ENCODE measurements at places on chromosomes 5 and 9.
A peak's percentile ranks its signal among the peaks of the same experiment; 100 is the strongest.

DNA sequence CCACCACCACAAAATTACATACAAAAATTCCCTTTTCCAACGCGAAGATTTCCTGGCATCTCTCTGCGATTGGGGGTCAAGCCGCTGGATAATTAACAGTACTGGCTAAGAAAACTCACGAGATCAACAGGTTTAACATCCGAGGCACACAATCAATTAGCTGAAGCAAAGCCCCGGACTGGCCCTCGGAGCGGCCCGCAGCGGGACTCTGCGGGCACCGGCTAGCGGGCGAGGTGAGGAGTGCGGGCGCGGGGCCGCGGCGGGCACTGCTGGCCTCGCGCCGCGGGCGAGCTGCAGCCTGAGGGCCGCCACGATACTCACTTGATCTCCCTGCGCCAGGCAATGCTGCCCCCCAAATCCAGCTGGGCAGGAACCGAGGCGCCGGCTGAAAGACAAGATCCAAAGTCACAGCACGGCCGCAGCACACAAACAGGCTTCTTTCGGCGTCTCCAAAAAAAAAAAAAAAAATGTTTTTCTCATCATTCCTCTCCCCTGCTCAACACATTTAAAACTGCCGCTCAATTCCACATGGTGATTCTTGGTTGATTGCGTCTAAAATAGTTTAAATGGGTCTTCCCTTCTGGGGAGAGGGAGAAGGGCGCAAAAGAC is 210.2 kb downstream of the MEF2C start:
- DNase-seq: no peak

- no peak for DNase-seq
These were observed 29.9 kb downstream of the SEMA6A start for GRCh38 chr5:116544531-116545241.

DNA sequence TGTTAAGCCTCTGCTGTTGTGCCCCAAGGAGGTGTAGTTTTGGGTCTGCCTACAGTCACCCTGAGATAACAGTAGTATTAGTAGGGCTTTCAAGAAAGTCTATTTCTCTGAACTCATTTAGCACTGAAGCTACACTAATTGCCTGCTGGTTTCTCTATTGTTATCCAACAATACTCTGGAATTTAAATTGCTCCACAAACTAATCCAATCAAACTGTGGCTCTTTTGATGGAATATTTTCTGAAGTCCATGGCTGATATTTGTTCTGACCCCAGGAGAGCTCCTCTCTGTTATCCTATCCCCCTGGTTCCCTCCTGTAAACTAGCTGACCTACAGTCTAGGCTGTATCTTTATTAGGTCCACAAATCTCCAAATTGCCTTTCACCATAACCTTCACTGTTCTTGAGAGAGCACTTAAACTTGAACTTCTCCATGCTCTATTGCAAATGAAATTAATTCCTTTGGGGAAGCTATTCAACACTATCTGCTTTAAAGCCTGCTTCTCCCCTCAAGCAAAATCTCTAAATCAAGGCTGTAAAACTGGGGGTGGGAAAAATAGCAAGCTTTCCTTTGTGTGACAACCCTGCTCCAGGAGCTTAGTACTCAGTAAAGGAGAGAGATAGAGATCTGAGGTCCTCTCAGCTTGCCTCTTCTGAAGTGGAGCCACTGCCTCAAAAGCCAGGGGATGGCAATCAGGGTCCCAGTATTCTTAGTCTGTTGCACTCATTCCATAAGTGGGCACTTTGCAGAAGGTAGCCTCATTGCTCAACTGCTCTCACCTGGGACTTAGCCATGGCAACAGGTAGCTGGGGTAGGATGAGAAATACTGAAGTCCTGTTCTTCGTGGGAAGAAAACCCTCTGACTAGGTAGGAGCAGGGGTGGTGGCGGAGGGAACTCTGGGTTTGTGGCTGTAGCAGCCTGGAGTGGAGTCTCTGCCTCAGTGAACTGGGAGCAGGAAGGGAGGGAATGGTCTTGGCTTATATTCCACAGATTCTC is 110.9 kb downstream of the MACIR start:
- DNase-seq: no peak

DNA sequence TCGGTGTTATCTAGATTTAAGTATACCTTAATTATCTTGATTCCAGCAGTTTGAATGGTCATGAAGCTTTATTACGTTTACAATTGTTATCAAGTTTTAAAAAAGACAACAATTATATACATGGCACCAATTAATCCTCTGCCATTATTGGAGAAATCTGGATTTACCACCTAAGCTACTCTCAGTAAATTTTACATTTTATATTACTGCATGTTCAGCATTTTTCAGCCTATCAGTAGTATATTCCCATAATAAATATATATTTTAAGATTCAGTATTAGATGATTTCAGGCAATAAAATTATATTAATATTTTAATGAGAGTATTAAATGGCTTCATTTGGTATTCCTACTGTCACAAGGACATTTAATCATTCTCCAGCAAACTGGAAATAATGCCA is 264.5 kb upstream of the PRDM9 start:
- DNase-seq: no peak

DNA sequence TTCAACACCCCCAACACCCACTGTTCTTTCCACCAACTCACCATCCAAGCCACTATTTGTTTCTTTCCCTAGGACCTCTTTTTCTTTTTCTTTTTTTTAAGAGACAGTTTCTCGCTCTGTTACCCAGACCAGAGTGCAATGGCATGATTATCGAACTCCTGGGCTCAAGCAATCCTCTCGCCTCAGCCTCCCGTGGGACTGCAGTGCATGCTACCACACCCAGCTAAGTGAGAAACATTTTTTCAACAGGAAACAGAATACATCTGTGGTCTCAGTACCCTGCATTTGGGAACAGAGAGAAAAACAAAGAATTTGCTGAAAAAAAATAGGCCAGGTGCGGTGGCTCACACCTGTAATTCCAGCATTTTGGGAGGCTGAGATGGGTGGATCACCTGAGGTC is 24.6 kb downstream of the B4GALT1 start:
- DNase-seq: no peak

GRCh38 chr9:134320126-134320867 is 6.0 kb upstream of the RXRA start:
- no peak for DNase-seq

- peak; percentile 20 for DNase-seq
These were observed 5.7 kb upstream of the SEC16A start for GRCh38 chr9:136488247-136489214.

DNA sequence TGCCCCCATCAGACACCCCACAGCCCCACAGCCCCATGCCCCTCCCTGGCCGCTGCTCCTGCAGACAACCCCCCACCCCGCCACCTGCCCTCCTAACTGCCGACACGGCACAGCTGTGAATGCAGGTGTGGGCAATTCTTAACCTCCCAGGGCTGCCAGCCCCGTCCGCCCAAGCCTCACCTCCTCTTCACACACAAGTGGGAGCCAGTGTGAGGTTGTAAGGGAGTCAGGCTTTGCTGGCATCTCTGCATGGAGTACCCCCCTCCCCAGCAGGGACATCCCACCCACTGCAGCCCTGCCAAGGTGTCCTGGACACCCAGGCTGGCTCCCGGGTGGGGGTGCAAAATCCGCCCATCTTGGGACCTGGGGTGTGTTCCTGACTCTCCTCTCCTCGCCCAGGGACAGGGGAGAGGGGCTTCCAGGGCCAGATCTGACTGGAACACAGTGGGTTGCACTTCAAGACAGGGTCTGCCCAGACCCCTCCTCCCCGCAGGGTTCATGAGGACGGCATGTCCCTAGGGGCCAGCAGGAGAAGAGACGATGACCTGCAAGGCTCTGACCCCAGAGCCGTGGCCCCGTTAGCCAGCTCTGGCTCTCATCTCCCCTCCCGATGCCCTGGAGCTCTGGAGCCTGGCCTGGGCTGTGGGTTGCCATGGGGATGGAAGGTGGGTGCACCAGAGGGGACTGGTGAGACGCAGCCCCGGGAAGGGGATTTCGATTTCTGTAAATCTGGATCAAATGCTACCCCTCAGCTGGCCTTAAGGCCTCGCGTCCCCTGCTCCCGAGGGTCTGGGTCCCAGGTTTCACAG is 34.4 kb downstream of the SARDH start:
- DNase-seq: no peak

DNA sequence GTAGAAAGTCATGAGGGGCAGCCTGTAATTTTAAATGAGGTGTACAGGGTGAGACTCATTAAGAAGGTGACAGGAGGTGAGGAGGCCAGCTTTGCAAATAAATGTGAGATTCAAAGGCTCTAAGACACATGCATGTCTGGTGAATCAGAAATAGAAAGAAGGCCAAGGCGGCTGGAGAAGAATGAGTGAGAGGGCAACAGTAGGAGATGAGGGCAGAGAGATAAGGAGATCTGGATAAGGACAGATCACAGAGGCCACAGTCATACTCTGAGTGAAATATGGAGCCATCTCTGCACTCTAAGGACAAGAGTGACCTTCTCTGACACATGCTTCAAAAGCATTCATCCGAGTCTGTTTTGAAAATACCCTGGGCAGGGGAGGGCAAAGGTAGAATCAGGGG is 90.7 kb downstream of the RAD23B start:
- no peak for DNase-seq

DNA sequence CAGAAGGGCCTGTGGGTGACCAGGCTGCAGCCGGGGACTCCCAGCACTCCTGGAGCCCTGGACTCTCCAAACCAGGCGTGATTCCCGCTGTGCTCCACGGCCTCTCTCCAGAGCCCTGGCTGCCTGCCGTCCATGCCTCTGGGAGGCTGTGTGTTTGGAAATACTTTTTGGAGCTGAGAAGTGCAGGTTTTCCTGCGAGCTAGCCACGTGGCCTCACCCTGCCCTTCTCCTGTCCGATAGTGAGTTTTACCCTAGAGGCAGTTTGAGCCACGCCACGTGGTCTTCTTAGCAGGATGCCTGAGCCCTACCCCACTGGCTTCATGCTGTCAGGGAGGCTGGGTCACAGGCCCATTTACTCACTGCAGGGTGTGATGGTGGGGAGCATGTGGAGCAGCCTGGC is 71.3 kb downstream of the COL5A1 start:
- no peak for DNase-seq

DNA sequence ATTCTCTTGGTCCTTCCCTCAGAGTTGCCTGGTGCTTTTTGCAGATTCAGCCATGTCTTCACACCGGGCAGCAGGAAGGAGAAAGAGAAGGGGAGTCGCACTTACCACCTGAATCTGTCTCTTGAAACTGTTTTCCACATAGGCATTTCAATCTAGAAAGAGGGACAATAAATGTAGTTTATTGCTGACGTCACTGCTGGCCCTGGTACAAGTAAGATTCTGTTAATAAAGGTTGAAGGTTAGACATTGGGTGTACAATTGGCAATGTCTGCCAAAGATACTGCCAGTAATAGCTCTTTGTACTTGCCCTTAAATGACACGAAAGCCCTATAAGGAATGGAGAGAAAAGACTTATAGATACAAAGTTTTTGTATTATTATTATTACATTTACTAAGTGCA is 72.8 kb downstream of the MEGF10 start:
- DNase-seq: no peak

Measured in fibroblast of skin of scalp (primary cell).